ENCODE measurements at places on chromosomes 6 and 20. TPM values are rescaled to one million over a fixed set of nuclear protein-coding genes. Genes with fewer than 3 reads are reported as not detected.

COL11A2 gene
- total RNA-seq = 1.3 TPM

TBCC gene
- total RNA-seq = 12.2 TPM

POPDC3 gene
- 34.5 TPM for total RNA-seq

PRSS16 gene
- total RNA-seq = 0.88 TPM

C20orf202 gene
- not detected for total RNA-seq

PGM3 gene
- total RNA-seq = 18.4 TPM

GGT7 gene
- 16.9 TPM for total RNA-seq

CALHM6 gene
- 3.9 TPM for total RNA-seq

ZC2HC1B gene
- not detected for total RNA-seq

PPP1R14C gene
- 114 TPM for total RNA-seq

SLC22A7 gene
- not detected for total RNA-seq

CCR6 gene
- total RNA-seq = not detected

RAB44 gene
- 0.05 TPM for total RNA-seq

ZNF311 gene
- 0.68 TPM for total RNA-seq

FRMD1 gene
- 0.79 TPM for total RNA-seq

GABRR1 gene
- total RNA-seq = not detected

SLC22A2 gene
- not detected for total RNA-seq

CCDC167 gene
- total RNA-seq = 19.5 TPM

SCGN gene
- 1.4 TPM for total RNA-seq

DCDC2 gene
- not detected for total RNA-seq

ATF6B gene
- 35.4 TPM for total RNA-seq

PACSIN1 gene
- total RNA-seq = 8.4 TPM

C6orf52 gene
- not detected for total RNA-seq

HRH3 gene
- total RNA-seq = not detected

FAM83C gene
- not detected for total RNA-seq

TBXT gene
- total RNA-seq = not detected

OTOR gene
- not detected for total RNA-seq

CLDN20 gene
- not detected for total RNA-seq

ABT1 gene
- total RNA-seq = 8.2 TPM

BPIFB1 gene
- not detected for total RNA-seq

SLC17A3 gene
- not detected for total RNA-seq

ADGRF4 gene
- total RNA-seq = 0.26 TPM

GHRH gene
- 10.7 TPM for total RNA-seq

WASF1 gene
- 3.2 TPM for total RNA-seq

RIMS4 gene
- total RNA-seq = 0.80 TPM

GSTA1 gene
- total RNA-seq = not detected

METTL24 gene
- total RNA-seq = 2.1 TPM

IL20RA gene
- 1.0 TPM for total RNA-seq

SLC16A10 gene
- 4.8 TPM for total RNA-seq

ZBTB9 gene
- 4.4 TPM for total RNA-seq

VSX1 gene
- not detected for total RNA-seq

RFX6 gene
- not detected for total RNA-seq

APOM gene
- total RNA-seq = 1.7 TPM

CD83 gene
- total RNA-seq = 3.2 TPM

NNAT gene
- total RNA-seq = 2.8 TPM

ULBP3 gene
- total RNA-seq = 0.60 TPM

CLVS2 gene
- total RNA-seq = not detected

LY6G5B gene
- total RNA-seq = 8.8 TPM
